Pons (tissue), 1 donor: ENCODE measurements at places on chromosomes 7 and 10.

- DNase-seq: no peak
Measured at GRCh38 chr7:116692401-116693308, 20.7 kb downstream of the MET start.

DNA sequence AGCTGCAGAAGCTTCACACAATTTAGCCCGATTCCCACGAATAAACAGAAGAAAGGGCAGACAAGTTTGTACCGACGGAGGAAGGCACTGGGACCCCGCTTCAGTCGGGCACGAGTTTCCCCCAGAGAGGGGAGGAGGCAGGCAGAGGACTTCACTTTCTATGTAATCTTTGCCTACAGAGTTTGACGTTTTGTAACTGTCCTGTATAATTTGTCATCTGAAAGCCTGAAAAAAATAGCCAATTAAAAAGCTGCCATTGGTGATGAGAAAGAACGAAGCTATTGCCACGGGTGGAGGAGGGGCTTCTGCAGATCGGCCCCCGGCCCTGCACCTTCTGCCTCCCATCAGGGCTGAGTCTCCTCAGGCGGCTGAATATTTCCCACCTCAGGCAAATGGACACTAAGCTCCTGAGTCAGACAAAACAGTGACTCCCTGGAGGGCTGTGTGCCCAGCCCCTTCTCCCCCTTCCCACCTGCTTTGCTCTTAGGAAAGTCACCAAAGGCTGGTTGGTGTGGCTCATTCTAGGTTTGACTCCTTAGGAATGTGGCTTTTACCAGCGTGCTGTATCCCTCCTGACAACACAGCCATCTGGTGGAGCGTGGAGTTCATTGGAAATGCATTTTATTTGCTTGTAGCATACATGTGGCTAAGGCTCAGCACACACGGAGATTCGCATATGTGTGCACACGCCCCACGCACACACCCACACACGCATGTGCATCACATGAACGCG is 117.4 kb downstream of the VIPR2 start:
- DNase-seq: no peak

GRCh38 chr7:45100761-45101480 is 10.6 kb downstream of the TBRG4 start:
- DNase-seq: no peak

GRCh38 chr7:100171087-100171681 is 2.8 kb upstream of the GAL3ST4 start:
- DNase-seq: no peak

- DNase-seq: peak; percentile 85
Measured at GRCh38 chr7:26201247-26202018, at the start of gene CBX3. CBX3 (plus strand) TSS chr7:26201745; CDS start chr7:26202999, 1,254 bp downstream.

DNA sequence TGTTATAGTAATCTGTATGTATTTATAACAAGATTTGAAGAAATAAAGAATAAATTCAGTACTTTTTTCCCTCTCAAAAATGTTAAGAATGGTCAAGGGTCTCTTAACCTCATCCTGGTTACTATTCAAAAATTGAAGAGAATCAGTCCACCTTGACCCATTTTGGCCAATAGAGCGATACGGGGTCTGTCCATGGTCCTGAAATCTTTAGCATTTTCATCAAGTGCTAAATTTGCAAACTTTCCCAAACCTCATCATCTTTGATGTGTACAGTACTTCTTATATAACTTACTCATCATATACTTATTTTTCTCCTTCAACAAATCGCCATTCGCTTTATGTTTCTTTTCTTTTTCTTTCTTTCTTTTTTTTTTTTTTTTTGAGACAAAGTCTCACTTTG is 23.6 kb downstream of the TMEM178B start:
- DNase-seq: no peak

DNA sequence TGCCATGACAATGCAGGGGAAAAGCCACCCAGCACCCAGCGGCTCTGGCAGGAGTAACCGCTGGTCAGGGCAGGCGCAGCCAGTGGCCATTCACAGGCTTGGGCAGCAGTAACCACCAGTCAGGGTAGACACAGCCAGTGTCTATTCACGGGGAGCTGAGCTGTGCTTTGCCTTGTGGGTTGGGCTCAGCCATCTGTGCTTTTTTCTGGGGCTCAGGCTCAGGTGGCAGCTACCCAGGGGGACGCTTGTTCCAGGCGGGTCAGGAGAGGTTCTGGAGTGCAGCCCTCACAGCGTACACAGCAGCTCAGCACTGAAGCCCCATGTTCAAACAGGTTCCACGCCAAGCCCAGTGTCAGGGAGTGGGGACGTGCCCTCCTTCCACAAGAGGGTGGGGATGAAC is 28.5 kb downstream of the FOXL3 start:
- DNase-seq: no peak

- DNase-seq: no peak
Measured at GRCh38 chr7:18224138-18224537, 196.5 kb upstream of the PRPS1L1 start.

DNA sequence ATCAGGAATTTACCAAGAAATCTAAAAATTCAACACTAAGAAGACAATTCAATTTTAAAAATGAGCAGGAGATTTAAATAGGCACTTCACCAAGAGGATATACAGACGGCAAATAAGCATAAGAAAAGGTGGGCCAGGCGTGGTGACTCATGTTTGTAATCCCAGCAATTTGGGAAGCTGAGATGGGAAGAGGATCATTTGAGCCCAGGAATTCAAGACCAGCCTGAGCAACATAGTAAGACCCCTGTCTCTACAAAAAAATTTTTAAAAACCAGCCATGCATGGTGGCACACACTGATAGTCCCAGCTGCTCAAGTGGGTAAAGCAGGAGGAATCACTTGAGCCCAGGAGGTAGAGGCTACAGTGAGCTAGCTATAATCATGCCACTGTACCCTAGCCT is 3.5 kb upstream of the AKR1D1 start:
- no peak for DNase-seq

DNA sequence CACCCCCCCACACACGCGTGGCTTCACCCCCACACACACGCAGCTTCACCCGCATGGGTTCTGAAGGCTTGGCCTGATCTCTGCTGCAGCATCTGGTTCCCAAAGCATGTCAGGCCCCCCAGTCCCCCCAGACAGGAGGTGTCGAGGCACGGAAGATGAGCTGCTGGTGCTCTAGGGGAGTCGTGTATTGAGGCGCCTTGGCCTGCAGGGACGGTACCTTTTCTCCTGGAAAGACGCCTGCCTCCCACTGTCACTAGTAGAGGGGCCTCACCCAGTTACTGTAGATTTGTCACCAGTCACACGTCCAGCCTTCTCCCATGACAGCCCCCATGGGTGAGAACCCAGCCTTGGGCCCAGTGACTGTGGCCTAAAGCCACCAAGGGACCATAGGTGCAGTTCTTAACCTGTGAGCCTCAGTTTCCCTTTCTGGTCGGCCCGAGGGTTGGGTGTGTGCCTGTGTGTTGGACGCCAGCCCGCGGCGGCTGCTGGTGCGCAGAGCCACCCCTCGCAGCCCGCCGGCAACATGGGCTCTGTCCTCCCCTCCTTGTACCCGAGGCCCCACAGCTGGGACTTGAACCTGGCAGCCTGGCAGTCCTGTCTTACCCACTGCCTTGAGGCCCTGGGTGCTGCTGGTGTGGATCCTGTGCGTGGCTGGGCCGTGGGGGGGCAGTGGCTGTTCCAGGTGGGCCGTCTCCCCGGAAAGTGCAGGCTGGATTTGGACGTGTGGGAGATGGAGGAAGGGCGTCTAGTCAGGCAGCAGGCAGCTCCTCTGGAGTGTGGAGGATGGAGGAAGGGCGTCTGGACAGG is 81.7 kb downstream of the NKX6-2 start:
- no peak for DNase-seq

DNA sequence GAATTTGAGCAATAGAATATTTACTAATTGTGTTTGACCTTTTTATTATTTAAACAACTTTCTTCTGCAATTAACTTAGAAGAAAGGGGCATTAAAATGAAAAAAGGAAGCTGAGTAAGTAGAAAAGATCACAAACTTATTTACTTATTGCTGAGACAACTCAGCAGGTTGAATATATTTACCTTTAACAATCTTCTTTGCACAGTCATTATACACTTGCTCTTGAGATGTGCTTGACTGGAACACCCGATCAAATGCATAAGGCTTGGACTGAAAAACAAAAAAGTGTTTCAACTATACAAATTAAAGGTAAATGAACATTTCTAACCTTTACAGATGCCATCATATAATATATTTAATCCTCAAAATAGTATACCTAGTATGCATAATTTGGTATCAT is 7.9 kb downstream of the KIF5B start:
- no peak for DNase-seq

DNA sequence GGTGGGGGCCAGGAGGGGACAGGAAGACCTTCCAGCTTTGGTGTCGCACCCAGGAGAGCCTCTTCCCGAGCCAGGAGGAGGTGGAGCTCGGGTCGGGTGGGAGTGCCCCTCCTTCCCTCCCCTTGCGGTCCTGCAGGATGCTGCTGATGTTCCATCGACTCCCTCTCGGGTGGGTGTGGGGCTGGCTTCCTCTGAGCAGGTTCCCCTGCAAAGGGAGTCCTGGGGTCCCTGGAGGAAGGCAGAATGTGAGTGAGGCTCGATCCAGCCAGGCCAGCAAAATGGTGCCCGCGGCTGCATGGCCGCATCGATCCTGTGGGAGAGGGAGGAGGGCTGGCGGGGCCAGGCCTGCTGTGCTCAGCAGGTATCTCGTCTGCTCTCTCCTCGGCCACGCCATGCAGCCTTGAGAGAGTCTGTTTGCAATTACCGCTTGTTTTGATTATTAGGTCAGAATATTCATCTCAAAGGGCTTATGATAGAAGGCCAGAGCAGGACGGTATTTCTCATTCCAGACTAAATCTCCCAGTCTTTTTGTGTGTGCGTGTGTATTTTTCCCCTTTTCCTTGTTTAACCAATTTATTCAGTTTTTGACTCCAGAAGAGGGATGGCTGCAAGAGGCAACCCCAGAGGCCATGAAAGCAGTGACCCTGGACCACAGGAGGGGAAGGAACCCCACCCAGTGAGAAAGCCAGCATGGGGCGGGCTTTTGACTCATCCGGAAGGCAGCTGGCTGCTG is 137.3 kb upstream of the ZMIZ1 start:
- no peak for DNase-seq

- no peak for DNase-seq
Measured at GRCh38 chr7:116799916-116800315, 62.5 kb upstream of the CAPZA2 start.

GRCh38 chr7:117219485-117219884 is 103.4 kb downstream of the WNT2 start:
- no peak for DNase-seq

- DNase-seq: no peak
Measured at GRCh38 chr10:116183733-116184511, 89.1 kb downstream of the GFRA1 start.

DNA sequence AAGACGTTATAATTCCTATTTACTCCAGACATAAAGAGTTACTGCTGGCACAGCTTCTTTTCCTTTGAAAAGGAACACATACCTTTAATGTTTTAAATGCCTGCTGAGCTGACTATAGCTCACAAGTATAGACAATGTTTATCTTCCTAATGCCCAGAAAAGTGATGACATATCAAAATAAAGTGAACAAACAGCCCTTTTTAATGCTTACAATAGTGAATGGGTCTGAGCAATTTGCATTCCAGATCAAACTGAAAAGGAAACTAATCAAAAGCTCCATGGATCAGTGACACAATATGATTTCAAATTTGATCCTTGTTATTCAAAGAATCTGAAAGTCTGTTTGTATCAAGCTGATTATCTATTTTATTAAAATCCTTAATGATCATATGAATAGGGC is 233.6 kb upstream of the SEMA3E start:
- DNase-seq: peak; percentile 83

- no peak for DNase-seq
Measured at GRCh38 chr7:22150221-22150620, 204.5 kb upstream of the CDCA7L start.

GRCh38 chr7:121484089-121484763 is 88.1 kb upstream of the FAM3C start:
- DNase-seq: no peak

GRCh38 chr10:86863484-86863842 is 94.0 kb downstream of the MMRN2 start:
- DNase-seq: peak; percentile 39

GRCh38 chr10:4648999-4649398 is 177.0 kb upstream of the AKR1E2 start:
- no peak for DNase-seq

DNA sequence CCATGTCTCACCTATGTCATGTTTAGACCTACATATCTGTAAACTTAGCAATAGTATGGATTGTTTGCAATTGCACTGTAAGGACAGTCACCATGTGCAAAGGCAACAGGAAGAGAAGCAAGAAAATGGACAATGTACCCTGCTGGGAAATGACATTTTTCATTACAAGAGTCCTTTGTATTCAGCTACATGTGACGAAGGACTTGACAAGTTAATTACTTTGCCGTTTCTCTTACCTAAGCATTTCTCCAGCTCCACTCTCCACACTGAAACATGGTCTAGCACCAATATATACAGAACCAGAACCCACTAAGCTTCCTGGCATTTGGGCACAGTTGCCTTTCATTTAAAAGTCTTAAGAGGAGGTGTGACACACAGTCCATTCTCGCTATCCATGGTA is 76.6 kb upstream of the PFKP start:
- DNase-seq: no peak

- DNase-seq: no peak
Measured at GRCh38 chr10:3527869-3528268, 257.1 kb downstream of the KLF6 start.

DNA sequence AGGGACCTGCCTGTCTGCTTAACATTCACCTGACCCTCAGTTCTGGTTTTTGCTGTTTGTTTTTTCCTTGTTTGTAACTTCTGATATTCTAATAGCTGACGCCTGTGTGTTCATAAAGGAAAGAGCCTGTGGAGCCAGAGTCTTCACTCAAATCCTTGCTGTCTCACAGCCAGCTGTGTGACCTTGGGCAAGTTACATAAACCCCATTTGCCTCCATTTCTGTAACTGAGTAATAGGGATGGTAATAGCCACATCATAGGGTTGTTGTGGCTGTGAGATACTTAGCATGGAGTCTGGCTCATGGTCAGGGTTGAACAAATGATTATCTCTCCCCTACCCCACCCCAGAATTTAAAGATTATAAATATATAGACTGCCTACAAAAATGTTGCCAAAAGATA is 27.0 kb downstream of the WBP1L start:
- no peak for DNase-seq

DNA sequence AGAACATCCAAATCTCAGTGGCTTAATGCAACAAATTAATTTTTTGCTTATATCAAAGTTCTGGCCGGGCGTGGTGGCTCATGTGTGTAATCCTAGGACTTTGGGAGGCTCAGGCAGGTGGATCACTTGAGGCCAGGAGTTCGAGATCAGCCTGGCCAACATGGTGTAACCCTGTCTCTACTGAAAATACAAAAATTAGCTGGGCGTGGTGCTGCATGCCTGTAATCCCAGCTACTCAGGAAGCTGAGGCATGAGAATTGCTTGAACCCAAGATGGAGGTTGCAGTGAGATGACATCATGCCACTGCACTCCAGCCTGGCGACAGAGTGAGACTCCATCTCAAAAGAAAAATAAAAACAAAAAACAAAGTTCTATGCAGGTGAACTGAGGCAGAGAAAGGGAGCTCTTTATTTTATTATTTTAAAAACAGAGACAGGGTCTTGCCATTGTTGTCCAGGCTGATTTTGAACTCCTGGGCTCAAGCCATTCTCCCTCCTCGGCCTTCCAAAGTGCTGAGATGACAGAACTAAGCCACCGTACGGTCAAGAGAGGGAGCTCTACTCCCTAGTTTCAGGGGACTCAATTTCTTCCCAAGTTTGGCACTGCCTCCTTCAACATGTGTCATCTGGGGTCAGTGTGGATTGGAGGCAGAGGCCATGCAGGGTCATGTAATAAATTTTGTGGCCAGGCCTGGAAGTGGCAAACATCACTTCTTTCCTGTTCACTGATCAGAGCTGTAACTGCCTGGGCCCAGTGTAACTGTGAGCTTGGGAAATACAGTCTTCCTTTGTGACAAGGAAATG is 2.4 kb downstream of the ADCK2 start:
- DNase-seq: peak; percentile 93
